NCI-H524 (cell line): ENCODE measurements at places on chromosomes 4 and X.

DNA sequence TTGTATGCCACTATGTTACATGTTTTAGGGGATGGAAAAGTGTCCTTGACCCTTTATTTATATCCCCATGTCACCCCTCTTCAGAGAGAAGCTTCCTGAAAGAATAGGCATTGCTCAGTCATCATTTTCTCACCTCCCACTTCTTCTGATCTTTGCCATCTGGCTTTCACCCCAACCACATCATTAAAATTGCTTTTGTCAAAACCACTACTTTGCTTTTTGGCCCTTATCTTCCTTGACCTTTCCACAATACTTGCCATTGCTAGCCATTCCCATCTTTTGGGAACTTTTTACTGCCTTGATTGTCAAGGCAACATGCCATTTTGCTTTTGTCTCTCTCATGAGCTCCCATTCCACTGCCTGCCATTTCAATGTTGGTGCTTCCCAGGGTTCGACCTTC, 14.9 kb upstream of the FAM9B start:
- DNase-seq = no peak

DNA sequence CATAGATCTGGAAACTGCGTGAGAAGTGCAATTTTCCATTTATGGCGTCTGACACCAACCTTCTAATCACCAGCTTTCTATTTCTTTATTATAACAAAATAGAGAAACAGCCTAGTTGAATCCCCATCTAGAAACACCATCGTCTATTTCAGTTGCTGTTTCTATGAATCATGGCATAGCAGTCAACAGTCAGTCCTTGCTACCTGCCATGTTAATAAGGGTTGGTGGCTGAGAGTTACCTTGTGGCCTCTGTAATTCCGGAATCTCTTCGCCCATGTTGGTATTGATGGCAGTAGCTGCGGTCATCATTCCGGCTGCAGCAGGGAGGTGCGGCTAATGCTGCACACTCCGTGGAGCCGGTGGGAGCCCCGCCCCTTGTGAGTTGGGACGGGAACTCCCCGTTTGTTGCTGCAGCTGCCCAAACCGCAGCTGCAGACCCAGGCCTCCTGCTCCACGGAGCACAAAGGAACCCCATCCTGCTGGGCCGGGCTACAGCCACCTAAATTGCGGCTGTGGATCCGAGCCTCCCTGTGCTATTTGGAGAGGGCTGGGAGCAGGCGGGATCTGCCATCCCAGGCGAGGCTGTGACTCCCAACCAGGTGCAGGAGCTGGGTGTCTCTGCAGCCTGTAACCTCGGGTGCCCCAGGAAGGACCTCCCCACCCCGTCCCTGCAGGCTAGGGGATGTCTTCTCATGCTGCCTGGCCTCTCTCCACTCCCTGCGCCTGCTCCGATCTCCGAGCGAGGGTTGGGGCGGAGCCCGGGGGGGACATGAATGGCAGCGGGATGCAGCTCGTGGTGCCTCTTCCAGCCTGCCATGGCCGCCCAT, 115.4 kb upstream of the STK26 start:
- no peak for DNase-seq

DNA sequence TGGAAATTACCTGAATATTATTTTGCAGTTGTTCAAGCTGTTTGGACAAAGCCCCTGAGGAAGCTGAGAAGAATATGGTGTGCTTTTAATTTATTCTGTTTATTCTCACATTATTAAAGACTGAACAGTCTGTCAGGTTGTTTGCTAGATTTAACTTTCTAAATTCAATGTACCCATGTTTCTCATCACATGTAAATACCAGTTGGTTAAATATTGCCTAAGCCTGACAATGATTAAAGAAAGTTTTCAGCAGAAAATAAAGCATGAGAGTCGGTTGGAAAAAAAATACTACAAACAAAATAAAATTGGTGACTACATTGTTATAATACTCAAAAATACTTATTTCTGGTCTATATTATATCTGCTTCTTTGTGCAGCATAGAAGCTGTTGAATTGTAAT, 1974.7 kb downstream of the ARAP2 start:
- DNase-seq = no peak

- DNase-seq = no peak
Observed at GRCh38 chr4:109729117-109729717, 653 bp downstream of the PLA2G12A start.

DNA sequence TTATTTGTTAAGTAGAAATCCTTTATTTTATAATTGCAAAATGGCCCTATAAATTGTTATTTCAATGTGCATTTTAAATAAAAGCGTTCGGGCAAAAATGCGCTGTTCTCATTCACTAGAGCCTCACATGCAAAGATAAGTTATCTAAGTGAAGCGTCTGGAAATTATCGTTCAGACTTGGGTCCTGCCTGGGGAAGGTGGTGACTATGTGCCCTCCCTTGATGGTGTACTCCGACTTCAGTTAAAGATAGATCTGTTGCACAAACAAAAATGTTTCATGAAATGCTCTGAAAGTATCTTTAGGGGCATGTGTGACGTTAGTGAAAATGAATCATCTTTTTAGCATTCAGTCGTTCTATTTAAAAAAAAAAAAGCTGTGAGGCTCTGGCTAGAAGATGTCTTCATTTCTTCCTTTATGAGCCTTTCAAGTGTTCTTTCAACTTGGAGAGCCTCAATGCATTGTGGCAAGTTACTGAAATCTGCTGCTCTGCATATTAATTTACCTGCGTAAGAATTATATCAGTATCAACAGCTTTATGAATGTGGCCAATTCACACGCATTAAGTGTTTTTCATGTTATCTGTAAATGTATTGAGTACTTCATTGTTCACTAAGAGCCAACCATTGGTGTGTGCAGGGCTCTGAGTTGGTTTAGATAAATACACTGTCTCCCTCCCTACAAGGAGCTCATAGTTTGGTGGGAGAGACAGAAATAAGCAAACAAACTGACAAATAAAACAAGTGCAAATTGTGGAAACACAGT, 83.0 kb downstream of the AFF1 start:
- DNase-seq = no peak
